NCI-H1694 treated with DMSO at 0.1 percent for 48 hours (cell line): ENCODE measurements at places on chromosomes 5 and 9.

DNA sequence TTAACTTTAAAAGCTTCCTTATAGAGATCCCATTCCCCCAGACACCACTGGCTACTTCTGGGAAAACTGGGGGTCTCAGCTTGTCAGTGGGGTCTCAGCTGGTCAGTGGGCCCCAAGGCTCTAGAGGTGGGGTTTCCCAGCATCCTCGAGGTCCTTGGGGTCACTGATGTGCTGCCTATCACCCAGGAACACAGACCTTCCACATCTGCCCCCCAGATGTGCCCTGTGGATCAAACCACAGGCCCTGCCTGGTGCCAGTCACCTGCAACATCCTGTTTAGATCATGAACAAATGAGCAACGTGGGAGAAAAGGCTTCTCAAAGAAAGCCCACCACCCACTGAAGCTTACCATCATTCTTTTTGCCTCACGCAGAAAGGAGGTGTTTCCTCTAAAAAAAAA, 165.6 kb upstream of the FSTL4 start:
- DNase-seq: no peak

DNA sequence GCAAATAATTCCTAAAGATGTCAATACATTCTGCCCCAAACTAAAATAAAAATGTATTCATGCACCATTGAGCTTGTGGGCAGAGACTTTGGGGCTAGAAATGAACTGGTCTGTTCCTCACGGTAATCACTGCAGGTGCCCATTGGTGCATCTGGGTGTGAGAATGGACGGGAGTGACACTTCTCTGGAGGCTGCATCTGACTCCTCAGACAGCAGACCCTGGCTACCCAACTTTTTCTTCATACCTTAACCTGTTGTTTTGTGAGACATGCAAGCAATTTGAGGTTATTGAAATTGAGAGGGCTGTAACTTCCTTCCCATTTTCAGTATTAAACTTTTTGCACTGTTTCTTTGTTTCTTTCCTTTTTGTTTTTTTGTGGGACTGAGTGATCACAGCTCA, 333.4 kb downstream of the ICE1 start:
- no peak for DNase-seq

DNA sequence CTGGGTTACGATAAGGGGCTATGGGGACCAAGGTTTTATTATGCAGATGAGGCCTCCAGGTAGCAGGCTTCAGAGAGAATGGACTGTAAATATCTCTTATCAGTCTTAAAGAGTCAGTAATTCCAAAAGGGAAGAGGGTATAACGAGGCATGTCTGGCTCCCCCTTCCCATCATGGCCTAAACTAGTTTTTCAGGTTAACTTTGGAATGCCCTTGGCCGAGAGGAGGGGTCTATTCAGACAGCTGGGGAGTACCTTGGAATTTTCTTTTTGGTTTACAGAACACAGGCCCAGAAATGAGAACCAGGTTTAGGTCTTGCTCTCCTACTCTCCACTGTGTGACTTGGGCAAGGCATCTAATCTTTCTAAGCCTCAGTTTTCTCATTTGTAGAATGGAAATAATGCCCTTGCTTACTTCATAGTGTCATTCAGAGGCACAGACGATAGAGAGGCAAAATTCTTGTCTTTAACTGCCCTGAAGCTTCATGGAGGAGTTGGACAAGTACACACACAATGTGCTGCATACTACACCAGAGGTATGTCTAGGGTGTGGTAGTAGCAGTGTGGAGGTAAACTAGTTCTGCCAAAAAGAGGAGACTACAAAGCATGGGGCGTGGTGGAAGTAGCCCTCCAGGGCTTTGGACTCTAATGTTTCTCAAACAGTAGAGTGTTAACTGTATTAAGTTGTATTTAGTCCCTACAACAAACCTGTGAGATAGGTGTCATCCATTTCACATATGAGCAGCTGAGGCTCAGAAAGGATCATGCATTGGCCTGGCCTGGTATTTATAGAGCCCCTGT, 45.5 kb downstream of the IRF1 start:
- DNase-seq: no peak

DNA sequence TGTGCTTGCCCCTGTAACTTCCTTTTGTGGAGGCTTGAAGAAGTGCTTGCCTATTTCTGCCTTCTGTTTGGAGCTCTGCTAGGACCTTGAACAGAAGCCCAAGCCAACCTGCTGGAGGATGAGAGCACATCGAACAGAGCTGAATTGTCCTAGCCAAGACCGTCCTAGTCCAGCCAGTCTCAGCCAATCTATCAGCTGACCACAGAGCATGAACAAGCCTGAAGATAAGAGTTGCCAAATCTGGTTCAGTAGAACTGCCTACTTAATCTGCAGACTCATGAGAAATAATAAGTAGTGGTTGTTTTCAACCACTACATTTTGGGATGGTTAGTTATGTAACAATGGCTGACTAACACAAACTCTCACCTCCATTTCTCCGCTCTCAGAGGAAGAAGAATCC, 4.4 kb upstream of the SNX2 start:
- DNase-seq: no peak

- DNase-seq: no peak
These were observed 1068.6 kb downstream of the TAF11L14 start for GRCh38 chr5:18702821-18703220.

DNA sequence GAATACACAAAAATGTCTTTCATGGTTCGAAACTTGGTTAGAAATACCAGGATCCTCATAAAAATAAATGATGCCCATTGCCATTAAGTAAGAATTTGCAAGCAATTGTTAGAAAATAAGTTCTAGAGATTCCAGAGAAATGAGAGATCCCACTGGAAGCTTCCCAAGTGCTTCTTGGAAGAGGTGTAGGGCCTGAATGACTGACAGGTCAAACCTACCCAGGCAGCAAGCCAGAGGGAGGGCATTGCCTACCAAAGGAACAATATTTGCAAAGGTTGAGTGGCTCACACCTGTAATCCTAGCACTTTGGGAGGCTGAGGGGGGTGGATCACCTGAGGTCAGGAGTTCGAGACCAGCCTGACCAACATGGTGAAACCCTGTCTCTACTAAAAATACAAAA, 777.0 kb upstream of the WWC1 start:
- no peak for DNase-seq

GRCh38 chr9:89686126-89686525, 81.3 kb downstream of the GADD45G start:
- DNase-seq: peak; percentile 41

DNA sequence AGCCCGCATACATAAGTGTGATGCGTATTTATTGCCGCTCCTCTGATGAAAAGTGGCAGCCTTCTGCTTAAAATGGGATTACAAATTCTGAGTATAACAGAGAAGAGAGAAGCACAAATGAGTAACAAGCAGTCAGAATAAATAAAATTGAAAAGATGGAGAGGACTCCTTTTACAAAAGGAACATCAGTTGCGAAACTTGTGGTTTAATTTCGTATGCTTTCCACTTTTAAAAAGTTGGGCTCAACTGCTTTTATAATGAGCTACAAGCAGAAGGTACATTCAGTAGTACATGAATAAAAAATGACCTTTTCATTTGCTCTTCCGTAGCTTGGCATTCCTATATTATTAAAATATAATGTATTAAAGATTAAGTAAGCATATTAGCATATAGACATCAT, 320.0 kb downstream of the FBXL17 start:
- no peak for DNase-seq

DNA sequence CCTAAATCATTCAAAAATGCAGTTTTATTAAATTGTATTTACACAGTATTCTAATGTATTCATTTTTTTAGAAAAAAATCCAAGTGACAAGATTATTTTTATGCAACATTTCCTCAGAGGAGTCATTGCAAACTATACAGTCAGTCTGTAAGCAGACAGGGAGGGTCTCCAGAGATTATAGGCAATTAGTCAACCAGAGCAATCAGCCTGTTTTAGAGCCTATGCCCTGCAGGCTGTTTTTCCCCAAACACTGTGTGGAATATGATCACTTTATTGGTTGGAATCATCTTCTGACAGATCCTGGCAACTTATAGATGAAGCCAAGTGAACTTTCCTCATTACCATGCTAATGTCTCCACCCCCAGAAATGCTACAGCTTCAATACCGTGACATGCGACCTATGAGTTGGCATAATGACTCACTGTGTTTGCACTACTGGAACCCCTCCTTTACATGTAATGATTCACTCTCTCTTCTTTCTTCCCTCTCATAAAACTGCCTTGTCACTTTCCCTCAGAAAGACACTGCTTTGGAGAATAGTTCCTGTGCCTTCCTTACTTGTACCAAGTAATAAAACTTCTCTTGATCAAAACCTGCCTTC, 577.7 kb upstream of the FTMT start:
- DNase-seq: no peak

DNA sequence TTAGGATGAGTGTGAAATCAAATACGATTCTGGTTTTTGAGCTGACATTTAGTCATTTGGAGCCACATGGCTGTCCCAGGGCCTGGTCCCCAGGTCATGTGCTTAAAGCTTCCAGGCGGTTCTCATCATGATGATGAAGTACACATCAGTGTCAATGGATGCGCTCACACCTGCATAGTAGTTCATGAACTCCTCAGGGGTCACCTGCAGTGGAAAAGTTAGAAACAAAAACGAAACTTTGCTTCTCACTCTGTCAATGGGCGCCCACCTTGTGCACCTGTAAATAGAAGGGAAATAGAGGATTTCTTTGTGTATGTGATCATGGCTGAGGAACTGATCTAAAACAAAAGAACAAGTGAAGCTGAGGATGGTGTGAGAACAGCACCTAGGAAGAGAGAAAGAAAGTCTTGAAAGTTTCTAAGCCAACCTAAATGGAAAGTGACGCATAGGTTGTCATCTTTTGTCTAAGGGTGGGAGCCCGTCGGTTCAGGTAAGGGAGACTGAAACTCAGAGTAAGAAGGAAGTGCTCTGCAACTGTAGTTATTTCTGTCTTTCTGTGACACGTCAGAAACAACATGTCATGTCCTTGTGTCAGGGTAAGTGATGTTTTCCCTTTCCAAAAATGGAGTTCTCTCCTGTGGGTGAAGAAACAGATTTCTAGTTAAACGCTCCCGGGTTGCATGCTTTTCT, 33.8 kb downstream of the CAPSL start:
- no peak for DNase-seq

GRCh38 chr5:77633709-77634108, 4.8 kb downstream of the OTP start:
- no peak for DNase-seq

DNA sequence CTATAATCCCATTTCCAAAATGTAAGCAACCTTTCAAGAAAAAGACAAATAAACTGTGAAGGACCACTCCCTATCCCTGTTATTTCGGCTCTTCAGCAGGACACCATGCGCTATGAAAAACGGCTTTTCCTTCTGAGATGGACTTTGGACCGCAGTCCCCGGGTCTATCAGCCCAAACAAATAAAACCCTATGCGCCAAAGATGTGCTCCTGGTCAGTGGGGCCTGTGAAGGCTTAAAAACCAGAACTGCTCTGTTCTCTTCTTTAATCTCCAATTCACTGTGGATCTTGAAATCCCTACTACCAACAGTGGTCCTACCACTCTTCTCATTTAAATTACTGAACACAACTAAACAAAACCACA, 33.3 kb downstream of the RAPGEF1 start:
- no peak for DNase-seq

DNA sequence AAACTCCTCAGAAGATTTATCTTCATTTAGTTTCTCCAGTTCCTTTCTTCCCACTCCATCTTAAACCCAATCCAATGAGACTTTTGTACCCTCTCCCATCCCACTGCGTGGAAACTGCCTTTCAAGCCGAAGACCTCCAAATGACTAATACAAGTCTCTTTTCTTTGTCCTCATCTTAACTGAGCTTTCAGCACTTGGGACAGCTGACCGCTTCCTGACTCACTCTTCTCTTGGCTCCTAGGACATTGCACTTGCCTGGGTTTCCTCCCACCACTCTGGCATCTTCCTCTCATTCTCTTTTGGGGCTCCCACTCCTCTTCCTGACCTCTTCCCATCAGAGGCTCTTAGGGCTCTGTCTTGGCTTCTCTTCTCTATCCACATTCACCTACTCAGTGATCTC, 243.7 kb downstream of the HSPA4 start:
- no peak for DNase-seq

- DNase-seq: no peak
These were observed 105.2 kb downstream of the TRIM32 start for GRCh38 chr9:116792271-116792670.

- DNase-seq: no peak
These were observed 165.8 kb upstream of the NR3C1 start for GRCh38 chr5:143569213-143569701.

GRCh38 chr5:178113141-178113787, at the start of gene N4BP3:
Gene N4BP3 (plus strand): TSS chr5:178113532. CDS start chr5:178119584, 6,052 bp downstream.
- peak; percentile 28 for DNase-seq

DNA sequence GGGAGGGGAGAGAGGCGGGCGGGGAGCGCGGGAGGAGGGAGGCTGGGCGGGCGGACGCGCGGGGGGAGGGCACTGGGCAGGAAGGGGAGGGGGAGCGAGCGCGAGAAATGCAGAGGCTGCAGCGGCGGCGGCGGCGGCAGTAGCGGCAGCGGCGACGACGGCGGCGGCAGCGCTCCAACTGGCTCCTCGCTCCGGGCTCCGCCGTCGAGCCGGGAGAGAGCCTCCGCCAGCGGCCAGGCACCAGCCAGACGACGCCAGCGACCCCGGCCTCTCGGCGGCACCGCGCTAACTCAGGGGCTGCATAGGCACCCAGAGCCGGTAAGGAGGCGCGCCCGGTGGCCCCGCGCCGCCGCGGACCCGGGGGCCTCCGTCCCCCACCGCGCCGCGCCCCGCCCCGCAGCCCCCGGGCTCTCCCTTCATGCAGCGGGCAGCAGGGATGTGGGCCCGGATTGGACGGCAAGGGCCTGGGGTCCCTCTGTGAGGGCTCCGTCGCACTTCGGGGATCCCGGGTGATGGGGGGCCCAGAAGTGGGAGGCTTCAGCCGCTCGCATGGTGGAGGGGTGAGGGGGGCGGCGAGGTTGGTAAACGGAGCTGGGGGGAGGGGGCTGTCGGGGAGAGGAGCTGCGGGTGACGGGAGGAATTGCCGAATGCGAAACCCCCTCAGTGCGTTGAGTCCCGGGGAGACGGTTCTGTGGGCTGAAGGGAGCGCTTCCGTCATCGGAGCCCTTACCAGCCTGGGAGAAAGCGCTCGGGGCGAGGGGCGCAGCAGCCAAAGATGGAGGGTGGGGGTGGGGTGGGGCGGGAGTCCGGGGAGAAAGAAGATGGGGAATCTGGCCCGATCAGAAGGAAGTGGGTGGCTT, at the start of gene BASP1:
Gene BASP1 (plus strand): TSS at position 139 of the 860 bp plus-strand sequence. CDS start 57,586 bp downstream, outside the sequence.
- peak; percentile 45 for DNase-seq

DNA sequence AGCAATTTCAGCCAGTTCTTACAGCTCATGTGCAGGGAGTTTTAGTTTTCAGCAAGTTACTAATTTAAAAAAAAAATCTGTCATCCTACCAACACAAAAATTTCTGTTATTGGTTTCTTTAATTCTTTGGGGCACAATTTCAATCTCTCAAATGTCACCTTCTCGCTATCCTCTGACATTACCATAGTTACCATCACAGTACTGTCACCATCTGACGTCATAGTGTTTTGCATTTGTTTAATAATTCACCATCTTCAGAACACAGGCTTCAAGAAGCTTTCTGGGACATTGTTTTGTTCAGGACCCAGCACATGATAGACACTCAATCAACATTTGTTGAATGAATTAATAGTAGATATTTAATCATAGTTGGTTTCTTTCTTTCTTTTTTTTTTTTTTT, 155.1 kb downstream of the PDZD2 start:
- no peak for DNase-seq
